ENCODE measurements at places on chromosomes 7 and 10.

DNA sequence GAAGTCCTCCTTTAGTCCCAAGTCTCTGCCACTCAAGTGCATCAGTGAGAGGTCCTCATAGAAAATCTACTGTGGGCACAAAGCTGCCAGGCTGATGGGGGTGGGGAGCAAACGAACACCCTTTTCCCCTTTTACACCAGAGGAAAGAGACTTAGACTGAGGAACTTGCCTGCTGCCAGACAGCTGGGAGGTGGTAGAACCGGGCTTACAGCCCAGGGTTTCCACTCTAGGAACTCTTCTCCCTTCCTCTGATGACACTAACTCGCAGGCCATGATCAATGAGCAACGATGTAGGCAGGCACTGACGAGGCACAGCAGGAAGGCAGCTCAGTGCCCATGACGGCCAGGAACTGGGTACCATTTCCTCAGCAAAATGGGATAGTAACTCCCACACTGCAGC is 11.0 kb upstream of the SH2D4B start:
- no peak for DNase-seq

GRCh38 chr10:21122907-21123306 is 225.8 kb upstream of the NEBL start:
- DNase-seq: no peak

DNA sequence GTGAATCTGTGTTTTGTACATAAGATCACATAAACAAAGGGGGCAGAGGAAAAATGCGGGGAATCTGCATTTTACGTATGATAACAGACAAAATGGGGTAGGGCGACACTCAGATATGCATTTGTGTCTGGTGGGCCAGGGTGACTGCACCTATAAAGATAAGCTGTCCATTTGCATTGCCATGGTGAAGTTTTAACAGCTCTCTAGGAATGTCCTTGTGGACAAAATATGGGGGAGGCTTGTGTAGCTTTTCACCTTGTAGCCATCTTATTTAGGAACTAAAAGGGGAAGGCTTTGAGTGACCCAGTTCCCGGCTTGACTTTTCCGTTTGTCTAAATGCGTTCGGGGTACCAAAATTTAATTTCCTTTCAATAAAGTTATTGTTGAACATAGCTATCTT is 92.4 kb upstream of the AGBL3 start:
- no peak for DNase-seq

GRCh38 chr7:29859524-29860185 is 53.3 kb downstream of the WIPF3 start:
- no peak for DNase-seq

- DNase-seq: no peak
These were observed 88.0 kb upstream of the NAMPT start for GRCh38 chr7:106372595-106373318.

DNA sequence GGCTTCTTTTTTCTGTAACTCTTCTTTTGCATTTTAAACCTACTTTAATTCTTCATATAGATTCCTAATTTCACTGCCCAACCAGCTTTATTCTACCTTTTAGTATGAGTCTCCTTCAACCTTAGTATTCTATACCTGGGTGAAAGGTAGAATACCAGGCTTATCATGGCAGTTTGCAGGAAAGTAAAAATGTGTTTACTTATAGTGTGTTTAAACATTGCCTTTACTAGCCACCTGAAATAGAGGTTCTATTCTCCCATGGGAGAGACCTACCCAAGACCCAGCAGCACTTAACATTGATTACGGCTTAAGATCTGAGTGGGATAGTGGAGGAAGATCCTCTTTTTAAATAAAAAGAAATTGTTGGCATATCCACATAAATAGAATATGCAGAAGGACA is 1.6 kb upstream of the MYPN start:
- DNase-seq: no peak

GRCh38 chr10:52232561-52233350 is 81.3 kb upstream of the DKK1 start:
- no peak for DNase-seq

- no peak for DNase-seq
These were observed 17.1 kb upstream of the LIPF start for GRCh38 chr10:88647061-88647615.

DNA sequence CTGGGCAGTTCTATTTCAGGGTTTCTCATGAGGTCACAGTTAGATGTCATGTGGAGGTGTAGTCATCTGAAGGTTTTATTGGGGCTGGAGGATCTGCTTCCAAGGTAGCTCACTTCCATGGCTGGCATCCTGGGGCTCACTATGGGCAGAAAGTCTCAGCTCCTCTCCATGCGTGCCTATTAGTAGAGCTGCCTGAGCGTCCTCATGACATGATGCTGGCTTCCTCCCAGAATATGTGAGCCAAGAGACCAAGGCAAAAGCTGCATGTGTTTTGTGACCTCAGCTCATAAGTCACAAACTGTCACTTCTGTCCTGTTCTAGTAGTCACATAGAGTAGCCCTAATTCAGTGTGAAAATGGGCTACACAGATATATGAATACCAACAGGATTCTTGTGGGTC is 524.4 kb downstream of the SUGCT start:
- no peak for DNase-seq

DNA sequence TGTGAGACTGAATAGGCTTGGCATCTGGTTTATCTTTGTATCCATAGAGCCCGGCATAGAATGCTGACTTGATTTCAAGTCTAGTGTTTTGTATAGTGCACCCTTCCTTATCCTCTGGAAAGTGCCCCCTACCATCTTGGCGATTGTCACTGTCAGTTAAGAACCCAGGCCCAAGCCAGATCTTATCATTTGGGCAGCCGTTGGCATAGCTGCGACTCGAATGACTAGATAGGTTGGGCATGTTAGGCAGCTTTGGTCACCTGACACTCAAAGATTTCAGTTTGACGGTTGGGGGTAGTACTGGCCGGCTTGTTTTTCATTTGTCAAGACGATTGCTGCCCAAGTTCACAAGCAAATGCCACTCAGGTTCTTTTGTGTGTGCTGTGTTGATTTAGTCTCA is 6.6 kb downstream of the NIPSNAP2 start:
- DNase-seq: no peak

GRCh38 chr10:83017076-83017867 is 1122.0 kb upstream of the GHITM start:
- no peak for DNase-seq

GRCh38 chr7:45874408-45875131 is 1.7 kb upstream of the CCDC201 start:
- no peak for DNase-seq

- no peak for DNase-seq
These were observed 15.1 kb downstream of the CNTNAP2 start for GRCh38 chr7:146131701-146132100.

GRCh38 chr7:103877565-103877964 is 111.9 kb downstream of the RELN start:
- no peak for DNase-seq

- peak; percentile 30 for DNase-seq
These were observed 38.2 kb upstream of the PLEKHA1 start for GRCh38 chr10:122336332-122336731.

DNA sequence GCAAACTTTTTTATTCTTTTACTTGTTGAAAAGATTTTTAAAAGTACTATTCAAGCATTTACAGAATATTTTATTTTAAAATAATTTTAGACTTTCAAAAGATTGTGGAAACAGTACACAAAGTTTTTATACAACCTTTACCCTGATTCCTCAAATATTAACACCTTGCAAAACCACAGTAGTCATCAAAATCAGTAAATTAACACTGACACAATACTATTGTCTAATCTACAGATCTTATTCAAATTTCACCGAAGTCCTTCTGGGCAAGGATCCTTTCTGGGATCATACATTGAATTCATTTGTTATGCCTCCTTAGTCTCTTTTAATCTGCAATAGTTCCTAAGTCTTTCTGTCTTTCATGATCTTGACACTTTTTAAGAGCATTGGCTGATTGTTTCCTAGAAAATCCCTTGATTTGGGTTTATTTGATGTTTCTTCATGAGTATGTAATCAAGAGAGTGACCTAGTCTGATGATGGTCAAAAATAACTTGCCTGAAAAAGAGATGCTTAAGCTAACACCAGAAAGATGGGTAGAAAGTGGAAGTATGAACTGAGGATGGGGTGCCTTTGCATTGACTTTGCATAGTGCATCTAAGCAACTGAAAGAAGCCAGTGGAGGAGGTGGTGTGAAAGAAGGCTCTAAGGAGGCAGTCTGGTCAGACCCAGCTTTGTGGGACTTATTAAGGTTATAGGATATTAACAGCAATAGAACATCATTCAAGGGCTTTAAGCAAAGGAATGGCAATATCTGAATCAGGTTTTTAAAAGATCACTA is 9.7 kb downstream of the STAMBPL1 start:
- DNase-seq: no peak

DNA sequence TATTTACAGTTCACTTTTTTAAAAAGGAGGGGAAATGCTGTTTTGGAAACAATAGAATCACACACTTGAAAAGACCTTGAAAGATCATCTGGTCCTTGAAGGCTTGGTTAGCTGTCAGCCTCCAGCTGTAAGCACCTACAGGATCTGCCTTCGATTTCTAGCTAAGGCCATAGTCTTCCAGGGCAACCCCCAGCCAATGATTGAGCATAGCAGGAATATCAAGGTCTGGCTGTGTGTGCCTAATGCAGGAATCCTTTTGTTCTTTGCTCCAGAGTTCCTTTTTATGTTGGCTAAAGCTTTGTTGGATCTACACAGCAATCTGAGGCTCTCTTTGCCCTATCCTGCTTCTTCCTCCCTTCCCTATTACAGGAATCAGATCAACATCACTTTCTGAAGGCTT is 5.2 kb upstream of the YAE1 start:
- no peak for DNase-seq

GRCh38 chr10:109902992-109903947 is 20.0 kb downstream of the XPNPEP1 start:
- DNase-seq: no peak

DNA sequence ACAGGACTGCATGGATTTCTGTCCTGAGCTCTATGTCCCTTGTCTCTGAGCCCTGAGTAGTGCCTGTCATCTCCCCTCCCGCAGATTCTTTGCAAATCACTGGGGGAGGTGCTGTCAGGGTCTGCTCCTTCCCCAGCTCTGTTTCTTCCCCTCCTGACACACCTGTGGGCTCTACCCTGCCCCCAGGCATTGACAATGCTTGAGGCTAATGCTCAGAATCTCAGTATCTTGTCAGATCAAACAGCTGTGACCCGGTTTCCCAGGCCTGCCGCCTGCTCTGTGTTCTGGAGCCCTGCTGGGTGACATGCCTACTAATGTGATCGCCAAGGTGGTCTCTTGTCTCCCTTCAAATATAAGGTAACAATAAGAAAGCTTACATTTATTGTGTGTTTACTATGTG is 209.0 kb downstream of the POU6F2 start:
- DNase-seq: no peak

Data from activated CD8-positive, alpha-beta memory T cell treated with anti-CD3 and anti-CD28 coated beads, Interleukin-2, amount 10 ng/mL, durations not matched to agents 7 days and 5 days (primary cell).